ENCODE measurements at places on chromosomes 1 and 21.
A peak's percentile ranks its signal among the peaks of the same experiment; 100 is the strongest.

GRCh38 chr1:55610203-55610602, 395.0 kb upstream of the USP24 start:
- DNase-seq: no peak

- peak; percentile 73 for DNase-seq
Observed at GRCh38 chr1:92476071-92476631, 10.6 kb downstream of the GFI1 start.

GRCh38 chr1:93827128-93827527, 51.9 kb downstream of the DNTTIP2 start:
- DNase-seq: no peak

- no peak for DNase-seq
Observed at GRCh38 chr1:33420870-33421775, 9.8 kb downstream of the PHC2 start.

DNA sequence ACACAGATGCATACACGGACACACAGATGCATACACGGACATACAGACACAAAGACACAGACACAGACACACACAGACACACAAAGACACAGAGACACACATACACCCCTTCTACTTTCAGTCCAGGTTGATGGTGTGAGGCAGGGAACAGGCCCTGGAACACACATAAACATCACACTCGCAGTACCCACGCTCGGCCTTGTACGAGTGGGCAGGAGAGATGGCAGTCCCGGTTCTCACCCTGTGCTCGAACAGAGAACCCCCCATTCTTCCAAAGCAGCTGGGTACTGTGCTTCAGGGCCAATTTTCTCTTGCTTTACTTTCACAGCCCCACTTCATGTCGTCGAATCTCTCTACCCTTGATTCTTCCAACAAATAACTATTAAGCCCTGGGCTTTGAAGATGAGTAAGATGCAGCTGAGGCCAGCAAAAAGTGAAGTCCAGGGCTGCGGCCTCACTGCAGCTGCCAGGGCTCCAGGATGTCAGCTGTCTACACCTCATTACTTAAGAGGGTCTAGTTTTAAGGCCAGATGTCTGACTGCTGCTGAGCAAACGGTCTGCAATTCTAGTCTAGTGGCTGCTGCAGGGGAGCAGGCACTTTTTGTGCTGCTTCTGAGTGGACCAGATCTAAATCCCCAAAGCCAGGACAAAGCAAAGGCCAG, 90.1 kb downstream of the PGBD5 start:
- DNase-seq: no peak

GRCh38 chr1:200640963-200641401, 20.4 kb upstream of the KIF14 start:
- DNase-seq: no peak

DNA sequence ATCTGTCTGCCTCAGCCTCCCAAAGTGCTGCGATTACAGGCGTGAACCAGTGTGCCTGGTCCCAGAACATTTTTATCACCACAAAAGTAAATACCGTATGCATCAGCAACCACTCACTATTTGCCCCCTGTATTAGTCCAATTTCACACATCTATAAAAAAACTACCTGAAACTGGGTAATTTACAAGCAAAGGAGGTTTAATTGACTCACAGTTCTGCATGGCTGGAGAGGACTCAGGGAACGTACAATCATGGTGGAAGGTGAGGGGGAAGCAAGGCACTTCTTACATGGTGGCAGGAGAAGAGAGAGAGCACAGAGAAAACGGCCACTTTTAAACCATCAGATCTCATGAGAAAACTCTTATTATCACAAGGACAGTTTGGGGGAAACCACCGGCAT, 25.6 kb upstream of the CTH start:
- no peak for DNase-seq

DNA sequence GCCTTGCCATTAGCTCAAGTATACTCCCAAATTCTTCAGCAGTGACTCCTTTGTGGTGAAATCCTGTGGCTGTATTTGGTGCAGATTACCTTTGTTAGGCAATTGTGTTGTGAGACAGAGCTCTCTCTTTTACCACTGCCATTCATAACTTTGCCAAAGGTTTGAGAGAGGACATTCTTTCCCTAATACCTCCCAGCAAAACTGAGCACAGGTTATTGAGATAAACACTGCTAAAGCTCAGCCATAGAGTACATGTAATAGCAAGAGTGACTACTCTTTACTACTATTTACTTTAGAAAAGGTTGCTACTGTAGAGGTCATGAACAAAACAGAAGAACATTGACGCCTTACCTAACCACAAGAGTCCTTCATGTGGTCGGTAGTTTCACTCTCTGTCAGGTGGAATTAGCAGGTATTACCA, 514.0 kb upstream of the ADAMTS5 start:
- no peak for DNase-seq

- DNase-seq: no peak
Observed at GRCh38 chr1:213692321-213692720, 295.5 kb upstream of the PROX1 start.

GRCh38 chr1:40808444-40808843, 24.9 kb downstream of the KCNQ4 start:
- no peak for DNase-seq

- no peak for DNase-seq
Observed at GRCh38 chr1:18923756-18924211, 21.4 kb upstream of the ALDH4A1 start.

GRCh38 chr1:29217633-29218032, 13.1 kb downstream of the MECR start:
- DNase-seq: no peak

GRCh38 chr1:24481101-24481500, 21.5 kb upstream of the RCAN3 start:
- DNase-seq: peak; percentile 70

GRCh38 chr1:209029737-209030136, 553.8 kb upstream of the CAMK1G start:
- no peak for DNase-seq

GRCh38 chr21:15480160-15480559, 249.6 kb upstream of the USP25 start:
- no peak for DNase-seq

- no peak for DNase-seq
Observed at GRCh38 chr1:182718311-182718710, 33.9 kb upstream of the RGS8 start.

DNA sequence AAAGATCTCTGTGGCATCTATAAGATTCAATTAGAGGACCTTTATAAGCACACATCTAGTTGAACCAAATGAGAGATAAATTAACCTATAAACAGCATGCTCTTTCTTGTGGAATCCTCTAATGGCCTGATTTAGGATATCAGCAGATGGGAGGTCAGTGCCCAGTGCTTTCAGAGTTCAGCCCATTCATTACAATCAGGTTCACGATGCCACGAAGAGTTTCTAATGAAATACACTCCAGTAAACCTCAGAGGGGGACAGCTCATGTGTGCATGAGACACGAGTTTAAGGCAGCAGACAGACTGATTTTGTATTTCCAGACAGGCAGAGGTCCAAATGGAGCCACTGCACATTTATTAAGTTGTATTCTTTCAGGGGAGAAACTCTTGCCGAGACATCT, 544.4 kb upstream of the PKN2 start:
- DNase-seq: no peak

DNA sequence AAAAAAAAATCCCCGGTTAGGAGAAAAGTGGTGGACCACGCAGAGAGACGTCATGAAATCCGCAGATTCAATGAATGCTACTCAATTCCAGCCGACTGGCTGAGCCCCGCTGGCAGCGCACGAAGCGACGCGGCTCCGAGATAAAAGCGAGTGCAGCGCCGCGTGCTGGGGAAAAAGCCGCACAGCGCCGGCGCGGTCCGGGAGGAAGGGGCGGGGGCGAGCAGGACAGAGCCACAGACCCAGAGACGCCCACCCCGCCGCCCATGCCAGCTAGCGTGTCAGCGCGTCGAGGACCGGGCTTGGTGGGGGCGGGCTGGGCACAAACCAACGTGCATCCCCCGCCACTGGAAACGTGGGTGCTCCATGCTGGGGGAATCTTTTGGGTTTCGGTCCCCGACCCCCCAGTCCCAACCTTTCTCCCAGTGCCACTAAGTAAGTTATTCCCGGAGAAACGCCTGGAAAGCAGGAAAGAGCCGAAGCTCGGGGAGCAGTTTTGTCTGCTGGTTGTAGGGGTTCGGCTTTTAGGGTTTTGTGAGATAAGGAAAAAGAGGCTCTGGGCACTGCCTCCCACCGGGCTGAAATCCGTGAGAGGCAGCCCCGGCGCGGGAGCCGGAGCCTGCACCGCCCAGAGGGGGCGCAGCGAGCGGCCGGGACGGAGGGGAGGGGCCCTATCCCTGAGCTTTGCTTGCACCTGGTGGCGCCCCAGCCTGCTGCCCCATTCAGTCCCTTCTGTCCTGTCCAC, at the start of gene KCNJ6:
Gene KCNJ6 (minus strand): TSS at position 148 of the 742 bp plus-strand sequence. CDS start 75,775 bp downstream, outside the sequence.
- DNase-seq: no peak

DNA sequence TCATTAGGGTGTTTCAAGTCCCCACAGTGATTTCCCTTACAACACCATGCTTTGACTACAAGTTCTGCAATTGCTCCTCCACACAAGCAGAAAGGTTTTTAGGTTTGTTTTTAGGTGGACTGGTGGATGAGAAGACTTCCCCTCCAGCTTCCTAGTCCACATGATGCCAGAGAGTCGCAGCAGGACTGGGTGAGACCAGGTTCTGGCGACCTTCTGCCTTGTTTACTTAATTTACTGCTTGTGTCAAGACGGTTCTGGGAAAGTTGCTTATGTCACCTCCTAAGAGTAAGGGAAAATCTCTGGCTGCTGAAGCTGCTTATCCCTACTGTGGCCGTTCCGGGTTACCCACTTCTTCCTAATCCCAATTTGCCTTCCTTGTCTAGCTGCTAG, 76.4 kb downstream of the GLUL start:
- DNase-seq: no peak

GRCh38 chr1:46823151-46823550, 24.3 kb downstream of the CYP4B1 start:
- no peak for DNase-seq

Measured in T-cell (primary cell).